ENCODE measurements at places on chromosomes 2 and 18.

DNA sequence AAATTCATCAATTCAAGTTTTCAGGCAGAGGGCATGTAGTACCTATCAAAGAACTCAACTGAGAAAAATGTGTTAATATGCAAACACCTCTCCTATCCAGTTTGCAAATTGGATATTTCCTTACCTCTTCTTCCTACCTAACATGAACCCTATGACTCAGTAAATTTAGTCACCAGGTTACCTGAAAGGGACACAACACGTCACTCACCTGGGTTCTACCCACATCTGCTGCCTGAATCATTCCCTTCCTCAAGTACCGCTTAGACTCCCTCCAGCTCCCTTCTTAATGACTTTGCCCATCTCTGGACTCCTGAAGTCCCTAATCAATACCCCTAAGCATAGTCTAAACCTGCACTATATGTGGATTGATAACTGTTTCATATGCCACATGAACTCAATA is 10.4 kb downstream of the ANKRD44 start:
- DNase-seq, result no peak

- DNase-seq, result no peak
These were observed 8.6 kb downstream of the ITPRID2 start for GRCh38 chr2:181900007-181900651.

- no peak for DNase-seq
These were observed 542 bp upstream of the CNNM3 start for GRCh38 chr2:96815326-96816126.

DNA sequence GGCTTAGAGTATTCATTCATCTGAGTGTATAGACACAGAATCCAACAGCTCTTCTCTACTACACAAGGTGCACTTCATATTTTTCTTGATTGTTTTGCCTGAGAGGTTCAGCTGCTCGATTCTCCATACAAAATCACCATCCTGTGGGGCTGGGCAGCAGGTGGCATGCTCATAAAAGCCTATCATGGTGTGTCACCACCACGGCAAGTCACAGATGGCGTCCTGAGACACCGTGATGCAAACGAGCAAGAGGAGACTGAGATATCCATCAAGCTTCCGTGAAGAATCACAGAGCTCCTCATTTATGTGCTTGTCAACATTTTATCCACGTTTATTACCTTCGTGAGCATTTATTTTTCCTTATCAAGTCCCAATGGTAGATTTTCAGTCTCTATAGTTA is 22.4 kb upstream of the NRP2 start:
- no peak for DNase-seq

GRCh38 chr18:55220523-55220922 is 261.3 kb upstream of the CCDC68 start:
- DNase-seq, result no peak
